ENCODE measurements at places on chromosomes 13 and 19. TPM values are rescaled to one million over a fixed set of nuclear protein-coding genes. Genes with fewer than 3 reads are reported as not detected.

The CLEC17A gene
- total RNA-seq: not detected

The RGS9BP gene
- total RNA-seq: 0.45 TPM

The FAAP24 gene
- total RNA-seq: 12.5 TPM

The METTL21C gene
- total RNA-seq: not detected

The KLK4 gene
- total RNA-seq: not detected

The CCDC169 gene
- total RNA-seq: 2.3 TPM

The SIGLEC12 gene
- not detected for total RNA-seq

The NLRP5 gene
- 1.3 TPM for total RNA-seq

The CCDC70 gene
- not detected for total RNA-seq

The HSH2D gene
- total RNA-seq: not detected

The FGF22 gene
- not detected for total RNA-seq

The ZIM2 gene
- total RNA-seq: 0.14 TPM

The TMEM272 gene
- not detected for total RNA-seq

The ZNF568 gene
- 3.0 TPM for total RNA-seq

The PEX11G gene
- 0.31 TPM for total RNA-seq

The SELENOW gene
- 373 TPM for total RNA-seq

The PALM gene
- 5.8 TPM for total RNA-seq

The FBXL3 gene
- 12.2 TPM for total RNA-seq
